ENCODE measurements at places on chromosomes 11 and 22. TPM values are rescaled to one million over a fixed set of nuclear protein-coding genes. Genes with fewer than 3 reads are reported as not detected.

DNA sequence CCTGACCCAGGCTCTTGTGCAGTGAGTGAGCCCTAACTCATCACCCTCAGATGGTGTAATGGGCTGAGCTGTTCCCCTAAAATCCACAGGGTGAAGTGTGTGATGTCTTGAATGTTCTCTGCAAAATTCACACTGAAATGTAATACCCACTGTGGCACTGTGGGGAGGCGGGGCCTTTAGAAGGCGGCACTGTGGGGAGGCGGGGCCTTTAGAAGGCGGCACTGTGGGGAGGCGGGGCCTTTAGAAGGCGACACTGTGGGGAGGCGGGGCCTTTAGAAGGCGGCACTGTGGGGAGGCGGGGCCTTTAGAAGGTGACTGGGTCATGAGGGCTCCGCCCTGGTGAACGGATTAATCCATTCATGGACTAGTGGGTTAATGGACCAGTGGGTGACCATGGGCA lies 33.0 kb downstream of the CHID1 start:
- H3K4me1 ChIP-seq: peaks cover 5% of the 10 kb centered on the region
- H3K36me3 ChIP-seq: peaks cover 2% of the 10 kb centered on the region
- no peaks in the 10 kb centered on the region for H3K27me3 ChIP-seq
- no peak overlapping the region for H3K4me3 ChIP-seq

DNA sequence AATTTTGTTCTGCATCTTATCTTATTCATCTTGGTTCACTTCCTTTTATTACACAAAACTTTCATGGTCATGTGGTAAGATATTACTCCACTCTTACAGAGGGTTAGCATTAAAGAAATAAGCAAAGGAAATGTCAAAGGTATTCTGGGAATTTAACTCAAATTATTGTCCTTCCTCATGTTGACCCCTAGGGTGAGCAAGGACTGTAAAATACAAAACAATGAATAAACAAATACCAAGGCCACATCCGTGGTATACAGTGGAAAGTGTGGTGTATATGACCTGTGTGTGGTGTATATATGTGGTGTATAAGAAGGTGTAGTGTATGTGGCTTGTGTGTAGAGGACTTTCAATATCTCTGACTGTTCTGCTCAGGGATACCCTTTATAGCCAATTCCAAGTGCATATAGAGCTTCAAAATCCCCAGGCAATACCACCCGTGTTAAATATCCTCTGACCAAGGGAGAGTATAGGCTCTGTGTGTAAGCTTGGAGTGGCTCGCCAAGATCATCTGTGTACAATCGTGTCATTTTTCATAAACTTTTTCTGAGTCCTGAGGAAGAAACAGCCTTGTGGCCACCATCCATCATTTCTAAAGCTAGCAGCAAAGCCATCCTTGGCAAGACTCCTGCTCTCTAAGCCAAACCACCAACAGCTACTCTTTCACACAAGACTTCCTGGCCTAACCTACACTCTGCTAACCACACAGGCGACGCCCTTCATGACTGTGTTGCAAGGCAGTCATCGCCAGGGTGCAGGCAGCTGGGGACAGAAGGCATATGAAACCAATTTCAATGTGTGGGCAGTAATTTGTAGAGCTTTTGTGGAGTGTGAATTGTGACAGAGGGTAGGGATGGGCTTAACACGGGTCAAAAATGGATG lies 548.0 kb downstream of the ETS1 start:
- H3K4me1 ChIP-seq: peaks cover 42% of the 10 kb centered on the region
- peak overlapping the region; percentile 97 for H3K27ac ChIP-seq
- no peaks in the 10 kb centered on the region for H3K27me3 ChIP-seq

- no peak overlapping the region for H3K27ac ChIP-seq
- no peak overlapping the region for H3K4me3 ChIP-seq
- no peaks in the 10 kb centered on the region for H3K4me1 ChIP-seq
- no peaks in the 10 kb centered on the region for H3K36me3 ChIP-seq
Observed at GRCh38 chr11:81345609-81346008, 1388.1 kb downstream of the FAM181B start.

DNA sequence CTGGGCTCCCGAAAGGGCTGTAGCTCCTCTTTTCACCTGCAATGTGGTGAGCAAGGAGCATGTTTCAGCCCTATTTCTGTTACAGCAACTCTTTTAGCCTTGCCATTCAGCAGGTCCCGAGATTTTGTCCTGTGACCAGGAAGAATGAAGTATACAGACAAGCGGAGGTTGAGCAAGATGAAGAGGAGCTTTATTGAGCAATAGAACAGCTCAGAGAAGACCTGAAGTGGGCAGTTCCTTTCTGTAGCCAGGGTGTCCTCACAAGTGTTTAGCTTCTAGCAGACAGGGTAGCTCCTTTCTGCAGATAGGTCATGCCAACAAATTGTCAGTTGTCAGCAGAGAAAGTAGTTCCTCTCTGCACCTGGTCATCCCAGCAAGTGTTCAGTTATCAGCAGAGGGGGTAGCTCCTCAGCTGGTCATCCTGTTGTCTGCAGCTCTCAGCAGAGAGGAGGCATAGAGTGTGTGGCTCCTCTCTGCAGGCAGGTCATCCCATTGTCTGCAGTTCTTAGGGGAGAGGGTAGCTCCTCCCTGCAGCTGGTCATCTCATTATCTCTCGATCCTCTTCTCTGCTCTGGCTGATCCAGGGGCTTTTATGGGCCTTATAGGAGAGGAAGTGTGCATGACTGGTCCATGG lies 5.4 kb upstream of the OR56A4 start:
- H3K36me3 ChIP-seq: no peaks in the 10 kb centered on the region
- no peak overlapping the region for H3K27ac ChIP-seq
- H3K4me3 ChIP-seq: no peak overlapping the region
- DNase-seq: no peak
- no peaks in the 10 kb centered on the region for H3K4me1 ChIP-seq
- H3K27me3 ChIP-seq: peaks cover 14% of the 10 kb centered on the region

DNA sequence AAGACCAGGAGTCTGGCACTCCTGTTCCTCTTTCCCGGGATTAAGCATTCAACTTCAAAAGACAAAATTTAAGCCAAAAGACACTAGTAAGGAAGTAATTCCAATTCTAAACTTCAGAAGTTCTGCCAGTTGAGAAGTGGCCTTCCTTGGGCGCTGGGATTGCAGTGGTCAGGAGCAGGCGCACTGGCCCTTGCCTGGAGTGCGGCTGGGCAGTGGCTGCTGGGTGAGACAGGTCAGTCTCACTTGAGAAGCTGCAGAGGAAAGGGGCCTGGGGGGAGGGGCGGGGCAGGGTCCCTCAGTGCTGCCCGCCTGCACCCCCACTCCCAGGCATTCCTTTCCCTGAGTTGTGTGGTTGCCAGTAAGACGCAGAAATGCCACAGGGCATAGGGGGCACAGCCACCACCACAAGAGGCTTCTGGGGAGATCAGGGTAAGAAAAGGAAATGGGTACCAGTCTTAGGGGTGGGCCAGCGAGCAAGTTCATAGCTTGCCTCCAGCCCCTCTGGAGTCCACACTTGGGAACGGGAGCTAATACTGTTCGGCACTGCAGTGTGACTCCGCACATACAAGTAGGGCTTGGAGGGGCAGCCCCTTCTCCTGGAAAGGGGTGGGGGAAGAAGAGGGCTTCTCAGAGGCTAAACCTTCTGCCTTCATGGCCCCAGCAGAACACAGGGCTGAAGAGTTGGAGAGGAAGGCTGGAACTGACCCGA lies 5.5 kb downstream of the MRPL49 start:
- no peaks in the 10 kb centered on the region for H3K27me3 ChIP-seq
- DNase-seq: no peak
- H3K4me3 ChIP-seq: no peak overlapping the region
- peaks cover 13% of the 10 kb centered on the region for H3K4me1 ChIP-seq
- no peak overlapping the region for H3K27ac ChIP-seq
- H3K36me3 ChIP-seq: peaks cover 30% of the 10 kb centered on the region

- no peaks in the 10 kb centered on the region for H3K27me3 ChIP-seq
- no peaks in the 10 kb centered on the region for H3K36me3 ChIP-seq
- H3K27ac ChIP-seq: no peak overlapping the region
- no peak for DNase-seq
- no peak overlapping the region for H3K4me3 ChIP-seq
Observed at GRCh38 chr11:27212248-27212780, 150.7 kb downstream of the CCDC34 start.

GRCh38 chr11:110939471-110939870 lies 227.2 kb upstream of the ARHGAP20 start:
- no peak overlapping the region for H3K4me3 ChIP-seq
- DNase-seq: no peak
- H3K36me3 ChIP-seq: no peaks in the 10 kb centered on the region
- H3K27ac ChIP-seq: no peak overlapping the region
- no peaks in the 10 kb centered on the region for H3K4me1 ChIP-seq
- H3K27me3 ChIP-seq: no peaks in the 10 kb centered on the region

DNA sequence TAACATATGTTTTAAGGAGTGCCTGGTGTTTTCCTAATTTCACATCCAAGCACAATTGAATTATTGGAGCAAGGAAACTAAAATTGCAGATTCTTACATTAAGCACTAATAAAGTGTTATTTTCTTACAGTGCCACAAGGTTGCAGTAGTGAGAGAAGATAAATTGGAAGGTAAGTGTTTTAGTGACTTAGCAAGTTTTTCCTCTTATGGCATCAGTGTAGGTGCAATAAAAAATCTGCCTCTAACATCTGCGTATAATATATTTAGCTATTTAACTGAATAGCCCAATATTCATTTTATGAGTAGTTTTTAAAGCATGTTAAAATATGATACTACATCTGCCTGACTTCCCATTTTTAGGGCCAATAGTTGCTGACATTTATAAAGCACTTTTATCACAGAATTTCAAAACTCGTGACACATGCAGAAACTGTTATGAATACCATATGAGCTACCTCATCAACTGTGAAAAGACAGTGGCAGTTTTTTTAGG lies 19.0 kb downstream of the POLD3 start:
- no peaks in the 10 kb centered on the region for H3K27me3 ChIP-seq
- DNase-seq: no peak
- H3K27ac ChIP-seq: no peak overlapping the region
- H3K36me3 ChIP-seq: peaks cover 34% of the 10 kb centered on the region
- H3K4me1 ChIP-seq: no peaks in the 10 kb centered on the region

GRCh38 chr11:6614446-6614845 lies 2.4 kb upstream of the TAF10 start:
- H3K4me3 ChIP-seq: no peak overlapping the region
- no peak overlapping the region for H3K27ac ChIP-seq
- peaks cover 27% of the 10 kb centered on the region for H3K4me1 ChIP-seq
- no peaks in the 10 kb centered on the region for H3K27me3 ChIP-seq
- DNase-seq: no peak

- DNase-seq: no peak
- no peaks in the 10 kb centered on the region for H3K27me3 ChIP-seq
- peaks cover 5% of the 10 kb centered on the region for H3K4me1 ChIP-seq
- no peak overlapping the region for H3K27ac ChIP-seq
- peaks cover 7% of the 10 kb centered on the region for H3K36me3 ChIP-seq
Observed at GRCh38 chr11:45907911-45908370, 870 bp upstream of the FREY1 start.

GRCh38 chr11:88337181-88337986 lies at the start of gene CTSC:
Gene CTSC, minus strand, starts transcription at chr11:88337736. Its CDS starts 64 bp downstream, at chr11:88337672.
- H3K4me1 ChIP-seq: peaks cover 55% of the 10 kb centered on the region
- peaks cover 51% of the 10 kb centered on the region for H3K36me3 ChIP-seq
- H3K27ac ChIP-seq: peak within 1 kb of the TSS; percentile 98
- peak; percentile 96 for DNase-seq
- no peaks in the 10 kb centered on the region for H3K27me3 ChIP-seq
- H3K4me3 ChIP-seq: peak within 1 kb of the TSS; percentile 89

DNA sequence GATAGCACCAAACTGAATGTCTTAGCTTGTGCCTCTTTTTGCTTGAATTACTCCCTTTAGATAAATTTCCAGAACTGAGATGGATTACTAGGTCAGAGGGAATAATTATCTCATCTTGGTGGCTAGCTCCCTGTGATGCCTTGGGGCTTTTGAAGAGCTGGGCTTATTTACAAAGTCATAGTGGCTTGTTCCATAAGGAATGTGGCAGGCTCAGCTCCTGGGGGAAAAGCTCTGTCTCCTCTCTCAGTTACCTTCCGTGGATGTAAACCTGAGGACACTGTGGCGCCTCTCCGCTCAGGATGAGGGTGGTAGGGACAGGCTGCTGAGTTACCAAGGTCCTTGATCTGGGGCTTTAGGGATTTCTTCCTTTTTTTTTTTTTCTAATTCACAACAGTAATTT lies 121.7 kb downstream of the PARVA start:
- H3K27me3 ChIP-seq: peaks cover 10% of the 10 kb centered on the region
- no peaks in the 10 kb centered on the region for H3K4me1 ChIP-seq
- DNase-seq: no peak
- H3K27ac ChIP-seq: no peak overlapping the region
- no peak overlapping the region for H3K4me3 ChIP-seq
- H3K36me3 ChIP-seq: no peaks in the 10 kb centered on the region

DNA sequence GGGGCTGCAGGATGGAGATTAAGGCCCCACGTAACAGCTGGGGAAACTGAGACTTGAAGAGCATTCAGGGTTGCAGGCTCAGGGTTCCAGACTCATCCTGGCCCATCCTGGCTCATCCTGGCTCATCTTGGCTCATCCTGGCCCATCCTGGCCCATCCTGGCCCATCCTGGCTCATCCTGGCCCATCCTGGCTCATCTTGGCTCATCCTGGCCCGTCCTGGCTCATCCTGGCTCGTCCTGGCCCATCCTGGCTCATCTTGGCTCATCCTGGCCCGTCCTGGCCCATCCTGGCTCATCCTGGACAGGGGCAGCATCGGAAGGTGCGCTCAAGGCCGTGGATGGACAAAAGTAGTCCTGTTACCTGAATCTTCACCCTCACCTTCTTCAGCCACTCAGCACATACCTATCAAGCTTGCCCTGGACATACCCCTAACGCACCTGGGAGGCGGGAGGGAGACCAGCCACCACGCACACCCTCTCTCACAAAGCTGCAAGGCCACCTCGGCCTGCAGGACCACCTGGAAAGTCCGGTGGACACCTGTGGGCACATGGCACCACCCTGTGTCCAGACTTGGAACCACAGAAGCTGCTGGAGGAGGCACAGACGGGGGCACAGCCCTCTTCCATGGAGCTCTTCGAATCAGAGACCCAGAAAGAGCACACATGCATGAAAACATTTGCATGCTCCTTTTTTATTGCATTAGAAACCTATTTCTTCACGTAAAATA lies 20.3 kb upstream of the NLRP6 start:
- peaks cover 2% of the 10 kb centered on the region for H3K4me1 ChIP-seq
- H3K4me3 ChIP-seq: no peak overlapping the region
- peaks cover 9% of the 10 kb centered on the region for H3K36me3 ChIP-seq
- DNase-seq: no peak
- no peak overlapping the region for H3K27ac ChIP-seq

Gene FJX1
- 0.21 TPM for total RNA-seq

Gene MAP4K2
- total RNA-seq: 91.2 TPM

Gene SUSD2
- total RNA-seq: 1.1 TPM

Gene PLAAT2
- total RNA-seq: not detected

Gene HBE1
- not detected for total RNA-seq

Gene HBD
- not detected for total RNA-seq

Gene OR52I2
- not detected for total RNA-seq

Measured in activated CD4-positive, alpha-beta T cell treated with anti-CD3 and anti-CD28 coated beads, Interleukin-2, amount 10 ng/mL, durations not matched to agents 7 days and 5 days (primary cell).